ENCODE measurements at places on chromosomes 1 and 21.

DNA sequence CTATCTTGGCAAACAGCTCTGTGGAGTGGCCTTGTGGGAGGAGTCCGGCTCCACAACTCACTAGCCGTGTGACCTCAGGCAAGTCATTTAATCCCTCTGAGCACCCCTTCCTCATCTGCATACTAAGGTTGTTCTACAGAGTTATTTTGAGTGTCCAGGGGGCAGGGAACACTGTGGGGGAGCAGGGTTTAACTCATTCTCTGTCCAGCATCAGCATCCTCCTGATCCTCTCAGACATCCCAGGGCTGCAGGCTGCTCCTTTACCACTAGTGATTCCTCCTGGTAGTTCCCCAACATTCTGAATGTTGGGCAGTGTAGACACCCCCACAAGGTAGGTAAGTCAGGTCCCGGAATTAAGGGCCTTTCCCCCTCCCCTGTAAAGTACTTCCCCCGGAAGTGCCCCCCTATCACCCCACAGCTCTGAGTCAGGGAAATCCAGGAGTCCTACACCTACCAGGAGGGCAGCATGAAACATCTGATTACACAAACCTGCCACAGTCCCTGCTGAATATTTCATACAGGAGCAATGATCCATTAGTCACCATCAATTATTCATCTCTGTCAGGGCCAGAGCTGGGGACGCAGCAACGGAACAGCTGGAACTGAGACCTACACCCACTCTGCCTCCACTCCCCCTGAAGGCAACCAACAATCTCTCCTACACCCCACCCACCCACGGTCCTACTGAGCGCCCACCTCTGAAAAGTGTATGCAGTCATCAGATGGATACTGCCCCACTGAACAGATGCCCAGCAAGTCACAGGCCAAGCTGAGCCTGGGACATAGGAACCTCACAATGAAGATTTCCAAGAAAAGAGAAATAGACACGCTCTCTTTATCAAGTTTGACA lies 20.5 kb downstream of the SYT2 start:
- DNase-seq: no peak

- DNase-seq: no peak
Observed at GRCh38 chr1:245995474-245995873, 511.6 kb downstream of the SMYD3 start.

DNA sequence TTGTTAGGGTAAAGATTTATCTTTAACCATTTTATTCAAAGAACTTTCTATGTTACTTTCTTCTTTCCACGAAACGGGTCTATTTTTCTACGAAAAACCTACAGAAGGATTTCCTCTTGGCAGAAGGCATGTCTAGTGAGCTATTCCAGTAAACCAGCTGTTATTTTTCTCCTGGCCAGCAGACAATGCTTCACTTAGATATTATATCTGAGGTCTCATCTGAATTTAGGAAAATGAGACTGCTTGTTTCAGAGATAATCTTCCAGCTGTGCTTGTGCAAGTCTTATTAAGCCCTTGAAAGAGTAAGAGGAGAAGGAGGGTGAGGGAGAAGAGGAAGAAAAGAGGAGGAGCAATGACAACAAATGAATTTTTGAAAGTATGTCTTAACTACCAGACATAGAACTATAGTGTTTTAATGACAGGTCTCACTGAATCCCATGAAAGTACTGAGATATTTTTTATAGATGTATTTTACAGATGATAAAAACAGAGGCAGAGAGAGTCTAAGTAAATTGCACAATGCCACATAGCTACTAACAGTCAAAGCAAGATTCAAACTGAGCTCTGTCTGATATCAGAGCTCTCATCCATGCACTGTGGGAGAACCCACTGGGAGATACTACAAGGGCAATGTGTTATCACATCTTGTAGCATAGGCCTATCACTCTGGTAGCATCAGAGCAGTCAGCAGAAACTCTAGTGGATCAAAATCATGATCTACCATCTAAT lies 54.6 kb upstream of the SAMSN1 start:
- no peak for DNase-seq

DNA sequence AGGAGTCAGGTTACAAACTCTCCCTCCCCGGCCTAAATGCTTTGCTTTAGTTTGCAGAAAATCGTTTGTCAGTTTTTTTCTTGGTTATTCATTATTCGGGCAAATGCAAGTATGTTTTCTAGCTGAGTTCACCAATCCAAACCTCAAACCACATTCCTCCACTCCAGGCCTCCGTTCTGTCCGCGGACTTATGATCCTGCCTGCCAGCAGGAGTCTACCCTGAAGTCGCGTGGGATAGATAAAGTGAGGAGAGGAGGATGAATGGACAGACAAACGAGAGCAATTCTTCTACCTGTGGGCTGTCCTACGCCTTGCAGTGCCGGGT lies 1.3 kb downstream of the ADAMTS1 start:
- no peak for DNase-seq

DNA sequence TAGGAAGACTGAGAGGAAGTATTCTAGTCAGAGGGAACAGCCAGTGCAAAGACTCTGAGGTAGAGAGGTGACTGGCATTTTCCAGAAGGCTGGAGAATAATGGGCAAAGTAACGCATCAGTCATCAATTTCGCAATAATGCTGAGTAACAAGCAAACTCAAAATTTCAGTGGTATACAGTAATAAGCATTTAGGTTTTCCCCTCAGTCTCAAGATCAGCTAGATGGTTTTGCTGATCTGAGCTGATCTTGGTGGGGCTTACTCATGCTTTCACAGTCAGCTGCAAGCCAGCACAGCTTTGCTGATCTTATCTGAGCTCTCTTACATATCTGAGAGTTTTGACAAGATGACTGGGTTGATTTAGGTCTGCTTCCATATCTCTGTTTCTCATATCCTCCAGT lies 108.7 kb downstream of the TSEN15 start:
- DNase-seq: no peak
